Mesenteric fat pad (tissue), 1 donor: ENCODE measurements at places on chromosomes 7 and 10. TPM values are rescaled to one million over a fixed set of nuclear protein-coding genes. Genes with fewer than 3 reads are reported as not detected.

The RELN gene
- 1.8 TPM for total RNA-seq

The CPVL gene
- total RNA-seq: 49.8 TPM

- no peak for DNase-seq
Observed at GRCh38 chr10:71334221-71334791, 15.2 kb downstream of the SLC29A3 start.

GRCh38 chr10:112250555-112250954, 32.6 kb upstream of the TECTB start:
- no peak for DNase-seq

DNA sequence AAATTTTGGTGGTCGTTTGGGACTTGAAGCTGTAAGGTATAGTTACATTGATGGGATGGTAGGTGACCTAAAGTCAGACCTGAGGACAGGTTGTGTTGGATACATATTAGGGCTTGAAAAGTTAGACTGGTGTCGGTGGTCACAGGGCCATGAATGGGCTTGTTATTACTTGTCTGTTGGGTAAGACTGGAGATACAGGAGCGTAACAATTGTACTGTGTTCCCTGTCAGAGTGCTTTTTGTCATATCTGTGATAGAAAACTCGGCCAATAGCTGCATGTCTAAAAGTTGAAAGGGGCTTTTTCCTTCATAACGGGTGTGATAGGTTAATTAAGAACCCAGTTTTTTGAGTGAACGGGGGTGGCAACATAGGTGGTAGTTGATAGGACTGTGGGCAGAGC, 13.5 kb upstream of the CHST3 start:
- no peak for DNase-seq

GRCh38 chr7:150738092-150738491, 874 bp downstream of the GIMAP5 start:
- no peak for DNase-seq
